ENCODE measurements at places on chromosomes 5 and 9.
A peak's percentile ranks its signal among the peaks of the same experiment; 100 is the strongest.

- DNase-seq, result peak; percentile 4
Observed at GRCh38 chr5:147835386-147835798, 3.9 kb upstream of the SPINK1 start.

- peak; percentile 64 for DNase-seq
Observed at GRCh38 chr9:127523312-127523851, 72.1 kb downstream of the LRSAM1 start.

GRCh38 chr9:80922544-80922943, 766.8 kb downstream of the TLE1 start:
- no peak for DNase-seq

DNA sequence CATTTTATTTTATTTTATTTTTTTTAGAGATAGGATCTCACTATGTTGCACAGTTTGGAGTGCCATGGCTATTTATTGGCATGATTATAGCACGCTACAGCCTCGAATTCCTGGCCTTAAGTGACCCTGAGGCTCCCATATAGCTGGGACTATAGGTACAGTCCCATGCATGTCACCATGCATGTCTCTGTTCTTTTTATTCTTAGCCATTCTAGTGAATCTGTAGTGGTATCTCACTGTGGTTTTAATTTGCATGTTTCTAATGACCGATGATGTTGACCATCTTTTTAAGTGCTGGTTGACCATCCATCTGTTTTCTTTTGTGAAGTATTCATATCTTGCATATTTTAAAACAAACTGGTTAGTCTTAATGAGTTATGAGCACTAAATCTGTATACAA, 76.1 kb downstream of the SLC44A1 start:
- no peak for DNase-seq

DNA sequence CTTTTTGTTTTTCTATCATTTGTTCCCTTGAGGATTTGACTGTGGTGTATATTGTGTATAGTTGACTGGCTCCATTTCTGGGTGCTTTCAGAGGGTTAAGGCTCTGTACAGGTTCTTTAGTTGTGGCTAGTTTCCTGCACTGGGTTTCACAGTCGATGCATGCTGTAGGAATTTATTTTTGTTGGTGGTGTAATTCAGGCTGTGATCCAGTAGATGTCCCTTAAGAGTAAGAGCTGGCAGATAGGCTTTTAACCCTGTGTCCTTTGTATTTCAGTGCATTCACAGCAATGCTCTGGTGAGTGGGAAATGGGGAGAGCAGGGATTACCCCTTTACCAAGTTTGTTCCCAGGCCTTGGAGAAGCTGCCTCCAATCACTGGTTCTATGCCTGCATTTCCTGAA, 112.9 kb downstream of the SPATA31D1 start:
- DNase-seq, result no peak

DNA sequence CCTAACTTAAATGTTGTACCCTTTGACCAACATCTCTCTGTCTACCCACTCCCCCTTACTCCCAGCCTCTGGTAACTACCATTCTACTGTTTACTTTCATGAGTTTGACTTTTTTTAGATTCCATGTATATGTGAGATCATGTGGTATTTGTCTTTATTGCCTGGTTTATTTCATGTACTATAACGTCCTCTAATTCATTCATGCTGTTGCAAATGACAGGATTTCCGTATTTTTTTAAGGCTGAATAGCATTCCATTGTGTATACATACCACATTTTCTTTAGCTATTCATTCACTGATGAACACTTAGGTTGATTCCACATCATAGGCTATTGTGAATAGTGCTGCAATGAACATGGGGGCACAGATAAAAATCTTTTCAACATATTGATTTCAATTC, 11.8 kb upstream of the NDUFB6 start:
- no peak for DNase-seq

GRCh38 chr5:176342158-176342483, 19.4 kb downstream of the KIAA1191 start:
- DNase-seq, result no peak

- peak; percentile 41 for DNase-seq
Observed at GRCh38 chr5:88722546-88723073, 160.4 kb downstream of the MEF2C start.

GRCh38 chr5:171166766-171167165, 142.3 kb upstream of the TLX3 start:
- no peak for DNase-seq

- DNase-seq, result peak; percentile 25
Observed at GRCh38 chr9:82410306-82410705, 421.7 kb downstream of the SPATA31D1 start.

- peak; percentile 35 for DNase-seq
Observed at GRCh38 chr9:86795823-86796553, 151.3 kb downstream of the GAS1 start.

DNA sequence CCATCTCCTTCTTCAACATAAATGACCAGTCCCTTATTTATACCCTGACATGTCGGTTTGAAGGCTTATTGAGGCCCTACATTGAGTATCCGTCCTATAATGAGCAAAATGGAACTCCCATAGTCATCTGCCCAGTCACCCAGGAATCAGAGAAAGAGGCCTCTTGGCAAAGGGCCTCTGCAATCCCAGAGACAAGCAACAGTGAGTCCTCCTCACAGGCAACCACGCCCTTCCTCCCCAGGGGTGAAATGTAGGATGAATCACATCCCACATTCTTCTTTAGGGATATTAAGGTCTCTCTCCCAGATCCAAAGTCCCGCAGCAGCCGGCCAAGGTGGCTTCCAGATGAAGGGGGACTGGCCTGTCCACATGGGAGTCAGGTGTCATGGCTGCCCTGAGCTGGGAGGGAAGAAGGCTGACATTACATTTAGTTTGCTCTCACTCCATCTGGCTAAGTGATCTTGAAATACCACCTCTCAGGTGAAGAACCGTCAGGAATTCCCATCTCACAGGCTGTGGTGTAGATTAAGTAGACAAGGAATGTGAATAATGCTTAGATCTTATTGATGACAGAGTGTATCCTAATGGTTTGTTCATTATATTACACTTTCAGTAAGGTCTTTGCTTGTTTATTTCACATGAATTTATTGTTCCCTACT, 38.2 kb upstream of the BTNL3 start:
- DNase-seq, result no peak

DNA sequence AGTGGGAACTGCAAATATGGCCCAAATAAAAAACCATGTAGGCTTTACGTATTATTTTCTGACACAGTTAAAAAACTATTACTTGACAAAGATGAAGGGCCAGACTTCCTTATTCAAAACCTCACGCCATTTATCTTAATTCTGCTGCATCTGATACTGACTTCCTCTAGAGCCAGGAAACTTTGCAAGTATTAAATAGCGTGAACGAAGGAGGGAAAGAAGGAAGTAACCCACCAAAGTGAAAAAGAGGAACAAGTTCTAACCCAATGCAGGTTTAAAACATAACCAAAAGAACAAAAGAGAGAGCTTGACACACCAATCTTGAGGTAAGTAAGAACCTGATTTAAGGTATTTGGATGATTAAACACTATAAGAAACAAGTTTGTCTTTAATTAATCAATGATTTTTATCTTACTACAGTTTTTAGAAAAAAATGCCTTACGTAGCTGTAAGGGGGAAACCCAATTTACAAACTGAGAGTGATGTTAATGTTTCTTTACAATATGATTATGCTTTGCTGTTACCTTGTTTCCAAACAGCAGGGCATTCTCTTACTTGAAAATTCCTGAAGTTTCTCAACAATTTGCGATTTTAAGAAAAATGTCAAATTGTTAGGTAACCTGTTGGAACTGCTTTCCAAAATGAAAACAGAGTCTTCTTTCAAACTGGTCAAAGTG, at the start of gene GAPT:
TSS of gene GAPT (plus strand) at position 220 of the 677 bp plus-strand sequence. CDS start 3,102 bp downstream, outside the sequence.
- DNase-seq, result no peak

- DNase-seq, result no peak
Observed at GRCh38 chr9:137001857-137002645, 5.7 kb upstream of the CLIC3 start.

DNA sequence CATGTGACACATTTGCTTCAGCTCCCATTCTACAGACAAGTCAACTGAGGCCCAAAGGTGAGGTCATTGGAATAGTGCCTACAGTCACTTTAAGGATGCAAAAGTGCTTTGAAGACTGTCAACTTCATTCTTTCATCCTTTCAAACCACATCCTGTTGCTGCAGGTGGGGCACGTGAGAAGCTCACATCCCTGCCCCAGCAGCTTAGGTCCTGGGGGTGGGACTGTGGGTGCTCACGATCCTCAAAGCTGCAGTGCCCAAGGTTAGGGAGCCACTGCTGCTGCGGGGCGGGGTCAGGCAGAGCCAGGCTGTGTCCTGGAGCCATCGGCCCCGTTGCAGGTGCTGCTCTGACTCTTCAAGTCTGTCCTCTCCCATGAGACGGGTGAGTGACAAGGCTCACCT, 57.9 kb upstream of the IER5L start:
- no peak for DNase-seq

DNA sequence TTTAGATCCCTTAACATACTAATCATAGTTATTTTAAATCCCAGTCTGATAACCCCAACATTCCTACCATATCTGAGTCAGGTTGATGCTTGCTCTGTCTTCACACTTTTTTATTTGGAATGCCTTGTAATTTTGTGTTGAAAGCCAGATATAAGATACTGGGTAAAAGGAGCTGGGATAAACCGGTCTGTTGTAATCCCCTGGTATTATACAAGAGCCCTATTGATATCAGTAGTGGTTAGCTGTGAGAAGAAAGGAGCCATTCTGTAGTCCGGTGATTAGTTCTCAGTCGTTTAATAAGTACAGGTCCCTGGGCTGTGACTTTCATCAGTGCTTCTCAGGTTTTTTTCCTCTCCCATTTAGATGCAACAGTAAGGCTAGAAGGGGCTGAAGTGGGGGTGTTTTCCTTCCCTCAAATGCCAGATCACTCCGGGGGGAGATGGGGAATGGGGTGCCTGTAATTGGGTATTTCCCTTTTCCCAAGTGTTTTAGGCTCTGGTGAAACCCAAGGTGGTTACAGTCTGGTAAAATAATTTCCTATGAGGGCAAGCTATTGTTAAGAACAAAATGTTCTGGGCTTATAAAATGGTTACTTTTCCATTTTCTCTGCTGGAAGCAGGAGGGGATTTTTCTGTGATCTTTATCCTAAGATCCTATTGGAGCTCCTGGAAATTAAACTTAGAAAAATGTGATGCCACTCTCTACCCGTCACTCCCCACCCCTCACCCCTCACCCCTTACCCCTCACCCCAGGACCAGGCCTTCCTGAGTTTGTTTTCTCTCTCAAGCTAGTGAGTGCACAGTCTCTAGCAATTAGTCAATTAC, 72.7 kb downstream of the KCNN2 start:
- no peak for DNase-seq

GRCh38 chr5:34858790-34859189, 19.8 kb downstream of the TTC23L start:
- DNase-seq, result no peak

GRCh38 chr9:122192914-122193525, 33.3 kb downstream of the MORN5 start:
- DNase-seq, result no peak

- peak; percentile 68 for DNase-seq
Observed at GRCh38 chr5:66440202-66440680, 156.0 kb upstream of the MAST4 start.

DNA sequence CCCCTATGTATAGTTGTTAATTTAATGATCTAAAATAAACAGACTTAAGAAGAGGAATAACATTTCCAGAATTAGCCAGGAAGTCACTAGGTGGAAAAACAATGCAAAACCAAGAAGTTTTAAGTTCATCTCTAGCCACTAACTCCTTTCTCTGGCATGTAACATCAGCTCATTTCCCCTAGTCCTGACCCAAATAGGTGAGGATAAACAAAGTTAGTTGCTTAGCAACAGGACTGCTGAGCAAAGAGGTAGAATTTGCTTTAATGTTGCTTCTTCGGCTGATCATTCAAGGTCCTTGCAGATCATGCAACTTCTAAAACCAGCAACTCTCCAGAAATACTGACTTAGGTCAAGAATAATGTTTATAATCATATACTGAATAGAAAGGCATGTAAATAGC, 675.8 kb downstream of the CETN3 start:
- DNase-seq, result no peak

DNA sequence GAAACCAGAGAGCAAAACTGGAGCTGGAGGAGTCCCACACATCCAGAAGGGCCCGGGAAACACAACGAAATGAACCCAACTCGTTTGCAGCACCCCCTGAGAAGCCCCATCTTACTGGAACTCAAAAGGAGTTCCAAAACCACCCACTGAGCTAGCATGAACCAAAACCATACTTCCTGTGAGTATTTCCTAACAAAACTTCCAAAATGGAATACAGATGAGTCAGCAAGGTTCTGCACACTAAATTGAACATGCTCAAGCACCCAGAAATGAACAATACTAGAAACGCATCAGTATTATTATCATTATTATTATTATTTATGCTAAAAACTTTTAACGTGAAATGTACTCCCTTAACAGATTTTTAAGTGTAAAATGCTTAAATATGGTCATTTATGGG, 8.0 kb upstream of the SPOCK1 start:
- DNase-seq, result no peak

- peak; percentile 87 for DNase-seq
Observed at GRCh38 chr9:121686930-121687541, 35.6 kb downstream of the DAB2IP start.

DNA sequence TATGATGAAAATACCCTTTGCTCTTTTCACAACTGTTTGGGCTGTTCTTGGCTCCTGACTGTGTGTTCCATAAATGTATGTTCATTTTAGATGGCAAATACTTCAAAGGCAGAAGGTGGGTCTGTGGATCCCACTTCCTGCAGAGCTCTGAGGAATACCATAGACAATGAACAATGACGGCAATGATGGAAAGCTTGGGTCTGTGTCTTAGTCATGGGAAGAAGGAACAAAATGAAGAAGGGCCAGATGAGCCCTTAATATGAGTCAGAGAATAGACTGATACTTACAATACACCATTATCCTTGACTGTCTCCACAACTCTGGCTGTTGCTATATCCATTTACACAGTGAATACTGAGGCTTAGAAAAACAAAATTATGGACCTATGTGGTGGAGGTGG, 126.0 kb downstream of the SLIT3 start:
- DNase-seq, result no peak

DNA sequence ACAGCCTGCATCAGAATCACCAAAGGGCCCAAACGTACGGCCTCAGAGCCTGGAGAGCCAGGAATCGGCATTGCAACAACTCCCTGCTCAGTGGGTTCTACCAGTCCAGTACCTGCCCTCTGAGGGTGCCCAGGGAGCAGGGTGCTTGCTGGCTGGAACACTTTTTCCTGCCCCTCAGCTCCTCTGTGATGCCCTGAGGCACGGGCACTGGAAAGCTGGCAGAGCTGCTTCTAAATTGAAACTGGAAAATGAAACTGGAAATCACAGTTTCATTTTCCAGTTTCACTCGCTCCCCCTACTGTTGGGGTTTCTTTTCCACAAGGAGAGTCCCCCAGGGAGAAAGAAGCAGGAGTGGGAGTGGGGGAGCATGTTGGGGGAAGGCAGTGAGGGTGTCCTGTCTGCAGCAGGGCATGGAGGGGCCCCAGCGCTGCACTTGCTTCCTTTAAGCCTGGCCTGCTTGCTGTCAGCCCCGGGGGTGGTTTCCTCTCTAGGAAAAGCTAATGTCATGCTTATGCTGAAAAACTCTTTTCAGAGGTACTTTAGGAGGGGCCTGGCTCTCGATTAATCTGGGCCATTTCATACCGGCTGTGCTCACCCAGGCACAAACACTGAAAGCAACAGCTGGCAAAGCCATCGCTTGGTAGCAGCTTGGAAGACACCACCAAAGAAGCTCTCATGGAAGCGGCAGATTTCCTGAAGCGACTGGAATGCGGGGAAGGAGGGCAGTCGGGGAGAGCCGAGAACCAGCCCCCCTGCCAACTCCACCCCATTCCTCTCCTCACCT, 26.2 kb downstream of the IRF1 start:
- DNase-seq, result no peak

- DNase-seq, result no peak
Observed at GRCh38 chr5:36481454-36482120, 124.8 kb upstream of the SLC1A3 start.

All from astrocyte of the hippocampus (primary cell).